SK-N-SH (cell line): ENCODE measurements at places on chromosomes 16 and 17. TPM values are rescaled to one million over a fixed set of nuclear protein-coding genes. Genes with fewer than 3 reads are reported as not detected.

- no peak for DNase-seq
Measured at GRCh38 chr16:27505297-27506236, 44.1 kb downstream of the GTF3C1 start.

DNA sequence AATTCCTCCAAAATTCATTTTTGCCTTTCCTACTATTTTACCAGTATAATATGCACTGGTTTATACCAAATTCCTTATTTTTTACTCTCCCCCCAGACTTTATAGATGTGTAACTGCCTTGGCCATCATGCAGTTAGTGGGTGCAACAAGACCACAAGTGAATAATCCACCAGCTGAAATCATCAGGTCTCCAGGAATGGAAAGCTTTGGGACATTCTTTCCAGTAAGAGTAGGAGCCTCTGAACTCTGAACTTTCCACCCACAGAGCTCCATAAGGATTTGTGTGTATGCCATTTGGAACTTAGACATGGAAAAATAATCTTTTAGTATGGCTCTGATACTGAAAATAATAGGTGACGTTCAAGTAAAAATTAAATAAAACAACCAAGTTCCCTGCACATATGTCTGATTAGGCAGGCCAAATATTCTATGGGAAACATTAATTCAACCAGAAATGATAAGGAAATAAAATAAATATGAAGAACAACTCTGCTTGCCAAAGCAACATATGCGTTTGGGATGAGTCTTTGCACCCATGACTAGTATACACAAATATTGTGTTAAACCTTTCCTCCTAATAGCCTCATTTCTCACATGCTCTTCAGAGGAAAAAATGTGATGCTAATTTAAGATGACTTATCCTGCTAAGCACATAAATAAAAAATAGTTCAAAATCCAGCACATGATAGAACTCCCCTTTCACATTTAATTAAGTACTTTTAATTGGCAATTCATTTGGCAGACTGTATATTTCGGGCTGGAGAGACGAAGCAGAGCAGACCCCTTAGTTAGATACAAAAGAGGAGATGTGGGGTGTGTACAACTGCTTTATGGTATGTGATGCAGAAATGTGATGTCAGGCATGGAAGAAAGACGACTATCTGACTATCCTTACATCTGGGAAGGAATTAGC, 11.6 kb upstream of the LYRM9 start:
- no peak for DNase-seq

GRCh38 chr16:28196387-28196987, 15.3 kb downstream of the XPO6 start:
- DNase-seq, result no peak

- no peak for DNase-seq
Measured at GRCh38 chr16:50464325-50465290, 83.6 kb upstream of the NKD1 start.

GP1BA gene
- not detected in 2 replicates for polyA plus RNA-seq

DNA sequence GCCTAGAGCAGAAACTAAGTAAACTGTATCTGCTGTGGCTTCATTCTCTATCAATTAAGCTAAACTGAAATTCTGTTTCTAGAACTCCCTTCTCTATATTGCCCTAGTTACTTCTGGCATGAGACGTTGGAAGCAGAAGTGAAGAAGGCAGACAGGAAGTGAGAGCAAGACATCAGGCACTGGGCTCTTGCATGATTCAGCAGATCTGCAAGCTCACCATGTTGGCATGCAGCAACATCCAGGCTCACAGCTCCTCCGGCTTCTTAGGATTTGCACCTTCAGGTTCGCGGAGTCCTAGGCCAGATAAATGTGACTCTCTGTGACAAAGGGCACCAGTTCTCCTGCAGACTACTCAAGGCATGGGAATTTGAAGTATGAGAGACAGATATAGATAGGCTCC, 148.3 kb downstream of the CDH8 start:
- no peak for DNase-seq

AKAP1 gene
- 23.7 and 36.3 TPM in 2 replicates for polyA plus RNA-seq

- no peak for DNase-seq
Measured at GRCh38 chr16:3183445-3184139, 4.4 kb upstream of the OR1F1 start.

CLN3 gene
- 17.3 and 18.5 TPM in 2 replicates for polyA plus RNA-seq

GRCh38 chr17:44604768-44605485, 47.6 kb downstream of the FZD2 start:
- no peak for DNase-seq

ERCC4 gene
- 1.8 and 2.8 TPM in 2 replicates for polyA plus RNA-seq

DNA sequence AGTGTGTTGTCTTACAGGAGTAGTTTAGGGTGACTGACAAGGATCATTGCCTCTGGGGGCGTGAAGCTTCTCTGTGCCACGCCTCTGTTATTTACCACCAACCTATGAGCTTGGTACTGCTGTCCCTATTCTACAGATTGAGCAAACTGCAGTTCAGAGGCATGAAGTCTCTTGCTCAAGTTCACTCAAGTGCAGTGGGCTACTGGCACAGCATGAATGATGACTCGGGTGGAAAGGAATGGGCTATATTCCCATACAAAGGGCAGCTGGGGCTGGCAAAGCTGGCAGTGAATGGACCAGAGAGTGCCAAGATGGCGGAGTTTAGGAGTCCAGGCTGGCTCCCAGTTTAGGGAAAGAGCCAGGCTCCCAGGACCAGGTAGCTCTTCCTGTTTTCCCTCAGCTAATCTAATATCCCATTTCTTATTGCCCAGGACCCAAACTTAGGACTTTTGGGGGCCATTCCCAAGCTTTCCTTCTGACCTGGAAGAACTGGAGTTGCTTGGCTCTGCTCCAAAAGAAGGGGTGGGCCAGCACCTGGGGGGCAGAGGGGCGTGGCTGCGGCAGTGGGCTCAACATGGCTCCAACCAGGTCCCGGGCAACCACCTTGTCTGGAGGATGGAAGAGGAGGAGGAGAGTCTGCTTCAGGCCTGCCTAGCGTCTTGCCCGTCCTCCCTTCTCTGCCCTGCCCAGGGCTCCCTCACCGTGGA, 12.9 kb downstream of the PLK1 start:
- no peak for DNase-seq

SLC16A5 gene
- 0.03 and 0.06 TPM in 2 replicates for polyA plus RNA-seq

GRCh38 chr16:57593021-57593420, 35.4 kb upstream of the ADGRG1 start:
- no peak for DNase-seq

NPIPB8 gene
- 0.24 TPM in 1 of 2 replicates, not detected in the other for polyA plus RNA-seq

GRCh38 chr16:55275167-55275566, 48.8 kb upstream of the IRX6 start:
- DNase-seq, result no peak

GRCh38 chr17:2610195-2611175, 17.0 kb downstream of the PAFAH1B1 start:
- DNase-seq, result no peak

SGCA gene
- polyA plus RNA-seq, result 0.29 TPM in 1 of 2 replicates, not detected in the other

GRCh38 chr17:72445055-72445991, 324.5 kb downstream of the SOX9 start:
- no peak for DNase-seq

DNA sequence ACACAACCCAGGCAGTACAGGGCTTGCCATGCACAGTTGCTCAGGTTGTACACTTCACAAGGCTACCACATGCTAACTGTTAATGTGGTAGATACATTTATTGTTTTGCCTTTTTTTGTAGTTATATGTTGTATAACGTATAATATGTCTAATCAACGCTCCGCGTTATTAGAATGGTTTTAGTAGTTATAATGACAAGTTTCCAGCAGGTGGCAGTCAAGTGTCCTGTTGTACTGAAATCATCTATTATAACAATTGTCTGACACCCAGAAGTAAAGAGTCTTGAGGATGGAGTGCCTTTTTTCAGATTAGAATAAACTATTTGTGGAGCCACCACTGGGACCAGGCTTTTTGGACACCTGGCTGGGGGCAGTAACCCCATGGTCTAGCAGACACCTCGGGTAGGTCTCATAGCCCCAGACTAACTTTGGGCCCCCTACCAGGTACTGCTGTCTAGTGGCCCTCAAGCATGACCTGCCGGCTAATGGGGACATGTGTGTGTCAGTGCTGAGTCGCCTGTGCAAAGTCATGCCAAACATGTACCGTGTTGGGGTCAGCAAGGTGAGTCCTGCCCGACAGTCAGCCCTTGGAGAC, 32.8 kb downstream of the MYO15A start:
- DNase-seq, result peak; percentile 72

DNA sequence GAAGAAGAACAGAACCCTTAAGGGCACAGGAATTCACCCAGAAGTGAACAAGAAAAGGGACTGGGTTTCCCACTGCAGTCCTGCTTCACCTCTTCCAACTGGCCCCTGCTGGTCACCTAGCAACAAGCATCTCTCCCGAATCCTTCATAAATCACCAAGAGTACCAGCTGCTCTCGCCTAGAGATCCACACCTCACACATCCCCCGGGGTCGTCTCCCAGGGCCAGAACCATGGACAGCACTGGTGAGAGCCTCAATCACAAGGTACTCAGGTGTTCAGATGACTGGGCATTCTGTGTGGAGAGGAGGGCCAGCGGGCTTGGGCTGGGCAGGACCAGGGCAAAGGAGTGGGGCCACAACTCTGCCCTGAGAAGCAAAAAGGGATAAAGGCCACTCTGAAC, 65.9 kb downstream of the CCT6B start:
- no peak for DNase-seq

DNA sequence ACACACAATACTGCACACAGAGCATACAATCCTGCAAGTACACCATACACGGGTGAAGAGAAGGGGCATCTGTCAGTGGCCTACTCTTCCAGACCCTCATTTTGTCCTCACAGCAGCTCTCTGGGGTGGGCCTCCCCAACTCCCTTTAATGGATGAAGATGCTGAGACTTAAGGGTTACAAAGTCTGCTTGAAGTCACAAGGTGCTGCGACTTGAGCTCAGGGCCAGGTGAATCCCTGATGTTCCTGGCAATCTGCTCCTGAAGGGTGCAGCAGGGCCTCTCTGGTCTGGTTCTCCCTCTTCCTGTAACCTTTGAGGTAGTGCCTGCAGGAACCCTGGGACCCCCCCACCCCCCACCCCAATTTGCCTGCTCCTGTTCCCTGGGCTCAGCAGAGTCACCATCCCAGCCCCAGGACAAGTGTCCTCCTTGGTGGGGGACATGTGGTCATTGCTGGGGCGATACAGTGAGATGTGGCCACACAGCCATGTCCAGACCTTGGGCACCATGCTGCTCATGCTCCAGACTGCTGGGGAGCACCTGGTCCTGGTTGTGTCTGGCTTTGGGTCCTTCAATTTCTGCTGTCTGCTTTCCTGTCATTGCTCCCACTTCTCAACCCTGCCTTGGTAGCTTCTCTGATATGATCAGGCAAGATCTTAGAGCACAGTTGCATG, 107.5 kb downstream of the METRNL start:
- no peak for DNase-seq

DNA sequence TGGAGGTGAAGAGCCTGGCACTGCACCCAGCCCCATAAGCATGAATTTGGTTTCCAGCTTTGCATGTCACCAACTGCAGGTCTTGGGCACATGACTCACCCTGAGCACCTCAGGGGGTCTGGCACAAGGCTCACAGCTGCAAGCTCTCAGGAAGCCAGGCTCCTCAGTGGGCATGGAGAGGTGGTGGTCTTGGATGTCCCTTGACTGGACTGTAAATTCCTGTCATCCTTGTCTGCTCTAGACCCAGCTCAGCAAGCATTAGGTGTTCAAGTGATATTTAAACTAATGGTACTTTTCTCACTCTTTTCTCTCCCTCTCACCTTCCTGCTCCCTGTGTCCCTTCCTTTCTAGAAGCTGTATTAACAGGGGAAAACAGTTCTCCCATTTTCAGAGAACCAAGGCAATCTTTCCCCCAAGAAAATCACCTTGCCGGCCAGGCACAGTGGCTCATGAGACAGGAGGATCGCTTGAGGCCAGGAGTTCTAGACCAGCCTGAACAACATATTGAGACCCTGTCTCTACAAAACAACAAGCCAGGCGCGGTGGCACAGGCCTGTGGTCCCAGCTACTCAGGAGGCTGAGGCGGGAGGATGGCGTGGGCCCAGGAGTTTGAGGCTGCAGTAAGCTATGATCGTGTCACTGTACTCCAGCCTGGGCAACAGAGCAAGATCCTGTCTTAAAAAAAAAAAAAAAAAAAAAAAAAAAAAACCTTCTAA, 5.1 kb upstream of the KIFC3 start:
- DNase-seq, result no peak

ABCC11 gene
- polyA plus RNA-seq, result 0.07 and 0.16 TPM in 2 replicates

DNA sequence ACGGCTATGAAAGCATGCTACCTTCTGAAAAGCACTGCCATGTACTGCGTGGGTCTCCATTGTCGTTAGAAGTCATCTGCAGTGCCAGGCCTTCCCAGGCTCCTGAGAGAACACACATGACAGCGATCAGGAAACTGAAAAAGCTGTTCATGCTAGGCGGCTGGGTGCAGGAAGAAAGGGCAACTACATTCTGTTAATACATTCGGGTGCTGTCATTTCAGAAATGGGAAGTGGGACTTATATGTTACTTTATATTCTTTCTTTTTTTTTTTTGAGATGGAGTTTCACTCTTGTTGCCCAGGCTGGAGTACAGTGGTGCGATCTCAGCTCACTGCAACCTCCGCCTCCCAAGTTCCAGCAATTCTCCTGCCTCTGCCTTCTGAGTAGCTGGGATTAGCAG, 19.9 kb downstream of the CFAP20 start:
- DNase-seq, result no peak
